8988T (cell line): ENCODE measurements at places on chromosomes 12 and 14.
A peak's percentile ranks its signal among the peaks of the same experiment; 100 is the strongest.

DNA sequence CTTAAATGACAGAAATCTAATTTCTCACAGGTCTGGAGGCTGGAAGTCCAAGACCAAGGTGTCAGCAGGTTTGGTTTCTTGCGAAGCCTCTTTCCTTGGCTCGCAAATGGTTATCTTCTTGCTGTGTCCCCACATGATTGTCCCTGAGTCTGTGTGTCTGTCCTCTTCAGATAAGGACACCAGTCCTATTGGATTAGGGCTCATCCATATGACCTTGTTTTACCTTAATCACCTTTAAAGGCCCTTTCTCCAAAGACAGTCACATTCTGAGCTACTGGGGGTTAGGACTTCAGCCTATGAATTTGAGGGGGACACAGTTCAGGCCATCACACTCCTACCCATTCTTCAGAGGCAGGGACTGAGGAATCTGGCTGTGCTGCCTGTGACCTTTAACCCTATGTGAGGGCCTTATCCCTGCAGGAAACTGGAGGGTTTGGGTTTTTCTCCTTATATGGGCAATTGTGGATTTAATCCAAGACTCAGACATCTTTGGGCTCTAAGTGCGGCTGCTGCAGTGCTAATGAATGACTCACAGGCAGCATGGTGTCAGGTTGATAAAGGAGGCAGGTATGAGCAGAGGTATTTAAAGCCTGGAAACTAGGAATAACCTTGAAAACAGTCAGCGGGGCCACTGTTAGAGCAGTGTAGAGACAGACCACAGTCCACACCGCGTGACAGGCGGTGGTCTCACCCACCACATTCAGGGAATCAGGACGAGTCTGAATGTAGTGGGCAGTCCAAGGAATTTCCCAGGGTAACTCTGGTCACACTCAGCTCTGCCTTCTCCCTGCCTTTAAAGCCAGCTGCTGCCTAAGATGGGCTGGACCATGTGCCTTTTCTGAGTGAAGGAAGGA lies 10.2 kb downstream of the TPCN1 start:
- no peak for DNase-seq

DNA sequence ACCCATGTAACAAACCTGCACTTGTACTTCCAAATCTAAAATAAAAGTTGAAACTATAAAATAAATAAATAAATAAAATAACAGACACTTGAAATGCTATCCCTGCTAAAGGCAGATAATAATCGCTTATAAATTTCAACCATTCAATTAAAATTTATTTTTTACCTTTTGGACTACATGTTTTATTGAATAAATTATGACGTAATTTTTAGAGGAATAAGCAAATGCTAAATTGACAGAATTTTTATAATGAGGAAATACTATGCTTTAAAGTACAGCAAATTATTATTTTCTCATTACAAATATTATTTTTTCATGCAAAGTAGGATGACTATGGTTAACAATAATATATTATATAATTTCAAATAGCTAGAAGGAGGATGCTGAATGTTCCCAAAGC lies 658.6 kb upstream of the LMO3 start:
- no peak for DNase-seq

- no peak for DNase-seq
Measured at GRCh38 chr12:71201136-71201679, 43.4 kb upstream of the TSPAN8 start.

DNA sequence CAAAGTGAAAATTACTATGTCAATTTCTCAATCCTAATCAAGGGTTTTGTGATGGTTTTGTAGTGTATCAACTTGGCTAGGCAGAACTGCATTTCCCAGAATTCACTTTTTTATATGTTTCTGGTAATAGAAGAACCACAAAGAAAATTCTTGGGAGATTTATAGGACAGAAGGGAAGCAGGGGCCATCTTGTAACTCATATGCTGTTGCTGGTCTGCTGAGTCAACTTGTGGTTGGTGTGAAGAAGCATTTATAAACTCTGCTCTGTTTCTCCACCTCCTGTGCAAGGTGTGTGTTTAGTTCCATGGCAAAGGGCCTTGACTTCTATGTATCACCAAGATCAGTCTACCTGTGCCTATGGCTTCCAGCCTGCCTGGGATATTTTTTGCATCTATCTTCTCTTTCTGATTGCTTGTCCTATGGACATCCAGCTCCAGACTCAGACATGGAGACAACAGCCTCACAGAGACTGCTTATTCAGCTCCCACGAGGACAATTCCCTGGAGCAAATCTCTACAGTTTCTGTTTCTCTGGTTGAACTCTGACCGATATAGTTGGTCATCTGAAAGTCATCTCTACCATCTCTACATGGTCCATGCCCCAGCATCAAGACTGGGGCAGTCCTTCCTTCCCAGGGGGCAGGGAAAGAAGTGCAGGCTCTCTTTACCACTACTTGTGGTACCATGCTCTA lies 364.3 kb upstream of the DDHD1 start:
- DNase-seq: no peak

DNA sequence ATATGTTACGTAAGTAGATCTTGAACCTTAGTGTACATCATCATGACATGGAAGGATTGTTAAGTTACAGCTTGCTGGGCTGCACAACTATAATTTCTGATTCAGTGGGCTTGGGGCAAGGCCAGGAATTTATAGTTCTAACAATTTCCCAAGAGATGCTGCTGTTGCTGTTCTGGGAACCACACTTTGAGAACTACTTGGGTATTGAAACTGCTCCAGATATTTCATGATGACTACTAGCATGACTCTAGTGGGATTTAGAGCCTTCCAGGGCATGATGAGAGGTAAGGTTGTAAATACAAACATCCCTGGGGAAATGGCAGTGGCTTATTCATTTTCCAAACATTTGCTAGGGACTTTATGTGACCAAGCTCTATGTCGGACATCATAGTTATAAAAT lies 904.8 kb upstream of the SEL1L start:
- no peak for DNase-seq

DNA sequence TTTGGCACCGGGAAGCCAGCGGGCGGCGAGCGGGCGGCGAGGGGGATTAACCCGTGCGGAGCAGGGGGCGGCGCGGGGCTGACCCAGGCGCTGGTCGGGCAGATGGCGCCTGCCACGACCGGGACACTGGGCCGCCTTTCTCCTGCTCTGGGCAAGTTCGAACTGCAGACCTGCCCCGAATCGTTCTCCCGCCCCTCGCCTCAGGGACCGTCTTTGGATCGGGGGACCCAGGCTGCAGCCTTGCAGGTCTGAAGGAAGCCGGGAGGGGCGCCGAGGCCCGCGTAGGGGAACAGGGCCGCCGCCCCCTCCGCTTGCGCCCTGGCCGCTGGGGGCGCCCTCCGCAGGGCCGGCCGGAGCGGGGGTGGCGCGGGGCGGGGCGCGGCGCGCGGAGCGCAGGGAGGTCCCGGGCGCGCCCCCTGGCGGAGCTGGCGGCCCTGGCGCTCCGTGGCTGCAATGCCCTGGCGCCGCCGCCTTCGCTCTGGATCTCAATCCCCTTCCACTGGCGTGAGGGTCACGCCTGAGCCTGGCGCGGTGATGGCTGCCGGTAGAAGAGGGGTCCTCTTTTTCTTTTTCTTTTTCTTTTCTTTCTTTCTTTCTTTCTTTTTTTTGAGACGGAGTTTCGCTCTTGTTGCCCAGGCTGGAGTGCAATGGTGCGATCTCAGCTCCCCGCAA lies 449 bp upstream of the LTBP2 start:
- DNase-seq: peak; percentile 83

DNA sequence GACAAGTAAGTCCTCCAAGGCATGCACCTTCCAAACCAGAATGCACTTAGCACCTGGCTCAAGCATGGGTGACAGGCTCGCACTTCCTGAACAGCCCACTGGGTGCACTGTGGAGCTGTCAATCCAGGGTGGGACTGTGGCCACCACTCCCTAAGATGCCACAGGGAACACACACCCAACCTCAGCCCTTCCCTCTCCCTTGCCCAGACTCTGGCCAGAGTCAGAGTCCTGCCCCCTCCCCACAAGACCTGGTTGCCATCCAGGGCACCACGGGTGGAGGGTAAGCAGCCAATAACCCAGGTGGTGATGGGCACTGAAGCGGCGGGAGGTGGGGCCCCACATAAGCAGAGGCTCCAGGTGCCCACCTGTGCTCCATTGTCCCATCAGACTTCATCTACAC lies 160.6 kb downstream of the MYRFL start:
- no peak for DNase-seq
